ENCODE measurements at places on chromosomes 2 and 18.

DNA sequence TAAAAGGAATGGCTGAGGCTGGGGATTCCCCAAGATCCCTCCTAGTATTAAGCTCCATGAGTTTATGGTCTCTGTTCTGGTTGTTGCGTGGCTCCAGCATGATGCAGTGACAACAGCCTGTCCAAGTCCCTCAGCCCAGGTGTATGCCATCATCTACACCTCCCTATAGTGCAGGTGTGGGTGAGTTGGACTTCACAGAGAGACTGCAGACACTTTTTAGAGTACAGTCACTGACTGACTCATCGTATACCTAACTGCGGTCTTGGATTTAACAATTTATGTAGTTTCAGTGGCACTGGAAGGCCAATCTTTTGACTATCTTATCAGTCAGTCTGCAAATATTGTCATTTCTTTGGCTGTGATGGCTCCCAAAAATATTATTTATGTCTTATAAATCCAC is 415.0 kb downstream of the TMX3 start:
- no peak for DNase-seq

GRCh38 chr2:113070606-113070975 is 2.8 kb downstream of the IL1F10 start:
- DNase-seq, result no peak

DNA sequence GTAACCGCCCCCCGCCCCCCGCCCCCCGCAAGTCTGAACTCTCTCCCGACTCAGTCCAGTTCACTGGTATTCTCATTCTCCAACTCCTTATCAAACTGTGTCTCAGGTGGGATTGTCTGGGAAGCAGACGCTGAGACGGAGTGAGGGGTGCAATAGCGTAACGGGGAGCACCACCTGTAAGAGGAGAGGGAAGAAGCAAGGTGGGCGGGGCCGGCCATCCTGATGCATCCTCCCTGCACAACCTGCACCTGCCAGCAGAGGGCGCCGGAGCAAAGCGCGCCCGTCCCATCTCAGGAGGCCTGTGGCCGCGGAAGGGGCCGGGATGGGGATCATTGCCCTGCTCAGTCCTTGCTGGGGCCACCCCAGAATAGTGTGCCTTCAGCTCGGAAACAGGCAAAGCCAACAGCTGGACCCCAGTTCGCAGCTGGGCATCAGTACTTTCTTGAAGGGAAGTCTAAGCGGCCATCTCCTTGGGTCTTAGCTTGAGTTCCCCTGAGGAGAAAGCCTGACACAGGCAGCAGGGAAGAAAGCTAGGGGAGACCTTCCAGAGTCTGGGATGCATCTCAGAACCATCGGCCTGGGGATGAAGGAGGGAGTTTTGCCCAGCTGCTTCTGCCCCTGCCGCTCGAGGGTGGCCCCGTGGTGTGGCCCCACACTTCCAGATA is 208.0 kb downstream of the TFCP2L1 start:
- peak; percentile 38 for DNase-seq

- no peak for DNase-seq
These were observed 68.4 kb upstream of the RTN4 start for GRCh38 chr2:55118643-55119083.

DNA sequence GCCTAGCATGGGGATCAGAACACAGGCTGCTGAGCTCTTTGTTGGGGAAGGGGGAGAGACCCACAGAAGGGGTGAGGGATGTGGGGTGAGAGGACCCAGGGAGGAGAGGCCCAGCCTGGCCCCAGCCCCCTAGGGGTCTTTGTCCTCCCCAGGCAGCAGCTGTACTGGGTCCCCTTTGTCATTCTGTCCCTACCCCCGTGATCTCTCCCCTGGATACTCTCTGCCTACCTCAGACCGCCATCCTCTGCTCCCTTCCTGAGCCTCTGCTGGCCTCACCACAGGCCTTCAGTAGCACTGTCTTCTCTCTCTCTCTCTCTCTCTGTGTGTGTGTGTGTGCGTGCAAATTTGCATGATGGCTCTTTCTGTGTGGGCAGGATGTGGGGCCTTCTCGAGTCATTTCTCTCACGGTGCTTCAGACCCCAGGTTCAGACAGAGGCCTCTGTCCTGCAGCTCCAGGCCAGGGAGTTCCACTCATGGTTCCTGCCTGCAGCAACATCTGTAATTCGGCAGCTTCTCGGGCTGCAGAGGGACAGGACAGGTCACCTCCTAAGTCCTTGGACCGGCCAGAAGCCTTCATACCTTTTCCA is 1.4 kb downstream of the PSD4 start:
- no peak for DNase-seq

- no peak for DNase-seq
These were observed 80.5 kb downstream of the ZBTB7C start for GRCh38 chr18:48328473-48329210.

DNA sequence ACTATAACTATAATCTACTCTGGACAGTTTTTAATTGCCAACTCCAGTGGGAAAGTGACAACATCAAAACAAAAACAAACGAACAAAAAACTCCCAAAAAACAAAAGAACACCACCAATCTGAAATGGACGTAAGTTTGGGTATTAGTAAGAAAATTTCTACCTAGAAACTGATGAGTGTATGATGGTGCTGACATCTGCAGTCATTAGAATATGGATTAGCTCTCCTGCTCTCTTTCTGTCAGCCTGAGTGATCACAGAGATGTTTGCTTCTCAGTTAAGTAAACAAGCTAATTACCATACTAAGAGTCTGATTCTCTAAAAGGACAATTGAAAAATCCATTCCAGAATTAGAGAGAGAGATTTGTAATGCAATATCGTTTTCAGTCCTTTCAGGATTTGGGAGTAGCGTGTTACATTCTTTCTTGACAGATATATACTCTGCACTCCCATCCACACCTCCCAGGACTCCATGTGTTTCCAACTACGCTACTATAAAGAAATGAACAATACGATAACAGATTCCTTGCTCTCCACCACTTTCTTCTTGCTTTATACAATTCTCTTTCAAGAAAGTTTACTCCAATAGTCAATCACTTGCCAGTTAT is 1347.4 kb upstream of the PIK3C3 start:
- no peak for DNase-seq

DNA sequence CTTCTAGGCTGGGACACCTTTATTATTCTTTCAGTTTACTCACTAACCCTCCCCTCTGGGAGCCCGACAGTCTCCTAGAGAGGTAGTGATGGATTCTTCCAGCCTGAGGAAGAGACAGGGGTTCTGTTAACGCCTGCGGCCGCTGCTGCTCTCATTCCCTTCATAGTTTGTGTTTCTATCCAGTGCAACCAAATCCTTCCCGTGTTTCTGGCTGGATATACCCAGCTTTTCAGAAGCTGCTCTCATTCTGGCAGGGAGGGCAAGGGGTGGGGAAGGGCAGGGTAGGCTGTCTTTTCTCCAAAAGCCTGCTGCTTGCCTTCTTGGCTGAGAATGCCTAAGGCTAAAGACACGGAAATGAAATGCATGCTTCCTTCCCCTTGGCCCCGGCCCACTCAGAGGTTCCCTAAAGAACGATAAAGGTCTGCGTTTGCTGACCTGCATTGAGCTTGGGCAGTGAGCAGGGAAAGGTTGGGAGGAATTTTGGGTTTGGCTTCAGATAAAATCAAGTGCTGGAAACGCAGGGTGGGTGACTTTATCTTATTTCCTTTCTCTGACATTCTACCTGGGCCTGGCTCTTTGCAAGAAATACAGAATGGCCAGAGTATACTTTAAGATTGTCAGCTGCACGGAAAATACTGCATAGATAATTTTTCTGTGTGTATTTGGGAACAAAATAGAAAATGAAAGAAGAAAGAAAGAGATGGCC is 390.9 kb downstream of the NBAS start:
- DNase-seq, result no peak

- DNase-seq, result no peak
These were observed 18.3 kb upstream of the MAP4K4 start for GRCh38 chr2:101679037-101679726.

DNA sequence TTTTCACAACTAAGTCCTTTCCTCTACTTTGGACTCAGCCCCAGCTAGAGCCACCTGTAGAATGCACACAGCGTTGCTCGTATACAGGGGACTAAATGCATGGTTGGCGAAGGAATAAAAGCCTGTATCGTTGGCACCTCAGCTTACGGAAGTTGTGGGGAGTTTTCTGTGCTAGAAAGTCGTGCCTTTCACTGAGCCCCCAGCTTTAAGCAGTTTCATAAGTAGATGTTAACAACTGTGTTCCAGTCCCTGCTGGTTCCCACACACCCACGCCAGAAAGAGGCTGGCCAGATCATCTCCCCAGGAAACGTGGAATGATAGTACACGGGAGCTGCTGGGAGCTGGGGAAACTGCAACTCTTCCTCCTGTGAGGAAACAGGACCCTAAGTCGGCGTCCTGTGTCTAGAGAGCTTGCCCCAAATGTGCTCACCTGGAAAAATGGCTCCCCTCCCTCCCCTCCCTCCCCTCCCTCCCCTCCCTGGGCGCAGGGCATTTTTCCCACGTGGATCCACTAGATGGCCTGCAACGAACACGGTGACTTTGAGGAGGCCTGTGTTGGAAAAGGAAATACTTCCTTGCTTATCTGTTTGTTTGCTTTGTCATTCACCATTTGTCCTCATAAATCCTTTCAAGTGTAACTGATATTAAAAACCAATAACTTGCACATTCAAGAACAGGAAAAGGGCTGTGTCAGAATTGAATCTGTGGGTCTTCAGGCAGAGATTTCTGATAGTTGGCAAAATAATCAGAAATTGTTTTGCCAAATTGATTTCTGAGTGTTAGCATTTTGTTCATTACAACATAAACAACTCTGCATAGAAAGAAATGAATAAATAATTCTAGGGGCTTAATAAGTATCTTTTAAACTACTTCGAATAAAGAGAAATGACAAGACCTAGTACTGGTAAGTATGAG is 43.9 kb upstream of the RFX8 start:
- DNase-seq, result no peak

GRCh38 chr2:13021470-13021957 is 304.8 kb downstream of the TRIB2 start:
- no peak for DNase-seq

- no peak for DNase-seq
These were observed 138.5 kb upstream of the ITGA4 start for GRCh38 chr2:181318504-181319280.

DNA sequence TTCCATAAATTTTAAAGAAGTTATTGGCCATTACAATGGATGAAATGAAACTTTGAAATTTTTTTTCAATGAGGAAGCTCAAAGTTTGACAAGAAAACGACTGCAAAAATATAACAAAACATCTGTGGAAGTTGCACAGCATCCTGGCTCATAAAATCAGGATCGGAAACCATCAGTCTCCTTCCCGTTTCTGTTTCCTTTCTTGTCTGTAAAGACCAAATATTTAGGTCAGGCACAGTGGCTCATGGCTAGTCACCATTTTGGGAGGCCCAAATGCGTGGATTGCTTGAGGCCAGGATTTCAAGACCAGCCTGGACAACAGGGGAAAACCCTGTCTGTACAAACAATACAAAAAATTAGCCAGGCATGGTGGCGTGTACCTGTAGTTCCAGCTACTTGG is 27.6 kb upstream of the SSB start:
- no peak for DNase-seq

DNA sequence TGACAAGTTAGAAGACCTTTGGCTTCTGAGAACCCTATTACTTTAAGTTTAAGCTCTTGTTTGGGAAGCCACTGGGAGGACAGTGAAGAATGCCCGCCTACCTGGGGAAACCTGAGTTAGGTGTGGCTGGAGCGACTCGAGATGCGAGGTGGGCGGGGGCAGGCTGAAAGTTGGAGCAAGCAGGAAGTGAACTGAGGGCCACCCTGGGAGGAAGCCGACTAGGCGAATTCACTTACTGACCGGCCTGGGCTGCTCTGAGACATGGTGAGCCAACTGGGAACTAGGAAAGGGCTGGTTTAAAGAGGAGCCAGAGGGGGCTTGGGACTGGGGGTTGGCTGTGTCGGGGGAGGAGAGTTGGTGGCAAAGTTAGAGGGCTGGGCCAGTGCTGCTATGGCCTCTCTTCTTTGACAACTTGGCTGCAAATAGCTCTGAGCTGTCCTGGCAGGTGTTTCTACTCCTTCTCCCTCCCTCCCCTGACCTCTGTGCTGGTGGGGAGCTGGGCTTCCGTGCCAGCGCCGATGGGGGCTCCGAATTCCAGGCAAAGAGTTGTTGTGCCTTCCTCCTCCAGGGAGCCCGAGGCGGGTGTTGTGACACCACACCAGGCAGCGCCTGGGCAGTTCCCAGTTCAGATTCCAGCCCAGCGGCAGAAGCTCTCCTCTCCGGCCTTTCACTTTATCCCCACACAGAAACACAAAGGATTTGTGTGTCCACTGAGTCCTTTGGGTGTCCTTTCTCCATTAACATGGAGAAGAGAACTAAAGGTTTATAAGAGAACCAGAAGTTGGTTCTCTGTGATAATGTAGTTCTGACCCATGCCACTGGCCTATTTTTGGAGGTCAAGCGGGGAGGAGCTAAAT is at the start of gene VAMP8:
TSS of gene VAMP8 (plus strand) at position 201 of the 857 bp plus-strand sequence. CDS start at position 262, 61 bp downstream.
- no peak for DNase-seq

DNA sequence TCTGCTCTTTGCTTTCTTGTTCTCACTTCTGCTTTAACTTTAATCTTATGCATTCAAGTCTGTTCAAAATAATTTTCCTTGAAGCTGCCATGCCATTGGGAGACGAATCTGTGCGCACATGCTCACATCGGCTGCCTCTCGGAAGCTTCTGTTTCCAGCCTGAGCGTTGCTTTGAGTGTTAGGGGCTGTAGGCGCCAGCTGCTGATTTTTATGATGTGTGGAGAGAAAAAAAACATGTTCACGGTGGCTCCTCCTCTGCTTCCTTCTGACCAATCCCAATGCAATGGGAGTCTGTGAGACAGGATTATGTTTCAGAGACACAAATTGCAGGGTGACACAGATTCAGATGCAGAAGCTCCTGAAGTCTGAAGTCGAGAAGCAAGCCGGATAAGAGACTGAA is at the start of gene MC4R:
TSS of gene MC4R (minus strand) at position 180 of the 400 bp plus-strand sequence. CDS start 426 bp downstream, outside the sequence.
- no peak for DNase-seq

DNA sequence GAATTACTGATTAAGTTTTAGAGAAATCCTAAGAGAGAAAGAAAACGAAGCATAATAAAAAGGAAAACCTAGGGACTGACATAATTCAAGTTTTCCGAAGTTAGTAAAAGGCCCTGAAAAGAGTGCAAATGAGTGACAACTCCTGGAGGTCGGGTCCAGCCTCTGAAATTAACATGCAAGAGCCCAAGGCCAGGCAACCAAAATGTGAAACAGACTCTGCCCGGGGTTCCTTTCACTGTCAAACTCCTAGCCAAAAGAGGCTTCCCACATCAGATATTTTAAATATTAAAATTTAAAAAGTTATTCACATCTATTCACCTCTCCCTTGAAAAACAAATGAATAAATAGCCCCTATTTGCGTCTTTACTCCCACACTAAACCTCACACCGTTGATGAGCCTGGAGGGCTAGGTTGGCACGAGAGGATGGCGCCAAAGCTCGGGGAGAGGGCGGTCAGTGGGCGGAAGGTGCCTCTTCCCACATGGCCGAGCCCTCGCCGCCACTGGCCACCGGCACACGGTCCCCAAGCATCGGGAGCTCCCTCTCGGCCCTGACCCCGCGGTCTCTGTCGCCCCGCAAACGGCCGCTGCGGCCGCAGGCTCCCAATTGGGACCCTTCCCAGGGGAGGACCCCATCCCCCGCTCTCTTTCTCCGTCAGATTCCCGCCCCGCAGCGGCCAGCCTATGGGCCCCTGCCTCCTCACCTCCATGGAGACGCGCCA is 630 bp downstream of the PPM1G start:
- DNase-seq, result no peak

- DNase-seq, result no peak
These were observed 107.7 kb downstream of the ACKR3 start for GRCh38 chr2:236677368-236677767.

GRCh38 chr18:34787931-34788532 is 77.9 kb downstream of the DTNA start:
- no peak for DNase-seq
